Fibroblast of skin of left biceps (primary cell): ENCODE measurements at places on chromosomes 2 and 18.

DNA sequence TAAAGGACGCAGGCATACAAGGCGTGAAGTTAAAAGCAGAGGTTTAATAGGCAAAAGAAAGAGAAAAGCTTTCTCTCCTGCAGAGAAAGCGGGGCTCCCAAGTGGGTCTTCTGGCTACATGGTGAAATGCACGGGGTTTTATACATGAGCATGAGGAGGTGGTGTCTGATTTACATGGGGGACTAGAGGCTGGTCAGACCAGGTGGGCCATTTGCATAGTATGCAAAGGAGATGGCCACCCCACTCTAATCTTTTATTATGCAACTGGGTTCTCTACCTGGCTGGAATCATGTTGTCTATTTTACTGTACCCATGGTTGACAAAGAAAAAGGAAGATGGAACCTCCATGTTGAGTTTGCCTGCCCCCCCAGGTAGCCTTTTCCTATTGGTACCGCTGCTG lies 356.2 kb downstream of the KCNJ3 start:
- no peak for DNase-seq

GRCh38 chr2:56299171-56299691 lies 115.4 kb downstream of the CCDC85A start:
- no peak for DNase-seq

GRCh38 chr2:234691214-234691575 lies 194.3 kb upstream of the ARL4C start:
- no peak for DNase-seq

DNA sequence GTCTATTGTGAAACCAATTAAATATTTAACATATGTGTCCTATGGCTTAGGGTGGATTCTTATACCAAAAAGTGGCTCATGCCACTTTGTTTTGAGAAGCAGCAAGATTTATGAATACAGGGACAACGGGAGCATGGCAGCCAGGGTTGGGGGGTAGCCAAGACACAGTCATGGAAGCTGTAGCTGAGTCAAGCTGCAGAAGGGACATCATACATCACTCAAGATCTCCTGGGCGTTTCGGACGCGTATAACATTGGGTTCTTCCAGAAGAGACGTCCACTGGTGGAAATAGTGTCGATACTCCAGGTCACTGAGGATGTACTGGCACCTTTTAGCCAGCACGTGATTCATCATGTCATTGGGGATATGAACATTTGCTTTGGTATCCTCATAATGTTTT lies 152.7 kb downstream of the RIF1 start:
- DNase-seq = no peak

- DNase-seq = no peak
These were observed 13.6 kb upstream of the CXCR4 start for GRCh38 chr2:136131484-136131960.

- DNase-seq = peak; percentile 48
These were observed 58.5 kb upstream of the COPS8 start for GRCh38 chr2:237026981-237027711.

DNA sequence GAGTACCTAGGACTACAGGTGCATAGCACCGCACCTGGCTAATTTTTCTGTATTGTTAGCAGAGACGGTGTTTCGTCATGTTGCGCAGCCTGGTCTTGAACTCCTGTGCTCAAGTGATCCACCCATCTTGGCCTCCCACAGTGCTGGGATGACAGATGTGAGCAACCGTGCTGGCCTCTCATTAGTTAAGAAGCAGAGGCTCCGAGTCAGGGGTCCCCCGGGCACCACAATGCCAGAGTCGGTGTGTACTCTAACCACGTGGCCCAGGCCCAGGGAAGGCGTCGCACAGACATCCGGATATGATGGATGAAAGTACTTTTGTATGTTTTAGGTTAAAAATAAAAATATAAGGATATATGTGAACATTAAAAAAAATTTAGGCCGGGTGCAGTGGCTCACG lies 28.3 kb upstream of the HPCAL1 start:
- no peak for DNase-seq

GRCh38 chr2:202530038-202530437 lies 104.7 kb upstream of the FAM117B start:
- DNase-seq = no peak

DNA sequence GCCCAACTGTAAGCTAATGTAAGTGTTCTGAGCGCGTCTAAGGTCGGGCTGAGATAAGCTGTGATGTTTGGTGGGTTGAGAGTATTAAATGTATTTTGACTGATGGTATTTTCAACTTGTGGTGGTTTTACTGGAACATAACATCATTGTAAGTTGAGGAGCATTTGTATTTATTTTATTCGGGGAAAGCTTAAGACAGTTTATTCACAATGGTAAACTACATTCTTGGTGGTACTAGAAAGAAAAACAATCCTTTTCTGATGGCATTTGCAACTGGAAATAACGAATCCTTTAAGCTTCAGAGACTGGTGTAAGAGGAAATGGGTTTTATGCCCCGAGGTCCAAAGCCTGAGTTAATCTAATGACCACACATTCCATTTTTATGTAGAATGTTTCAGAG lies 283.3 kb upstream of the NETO1 start:
- no peak for DNase-seq

DNA sequence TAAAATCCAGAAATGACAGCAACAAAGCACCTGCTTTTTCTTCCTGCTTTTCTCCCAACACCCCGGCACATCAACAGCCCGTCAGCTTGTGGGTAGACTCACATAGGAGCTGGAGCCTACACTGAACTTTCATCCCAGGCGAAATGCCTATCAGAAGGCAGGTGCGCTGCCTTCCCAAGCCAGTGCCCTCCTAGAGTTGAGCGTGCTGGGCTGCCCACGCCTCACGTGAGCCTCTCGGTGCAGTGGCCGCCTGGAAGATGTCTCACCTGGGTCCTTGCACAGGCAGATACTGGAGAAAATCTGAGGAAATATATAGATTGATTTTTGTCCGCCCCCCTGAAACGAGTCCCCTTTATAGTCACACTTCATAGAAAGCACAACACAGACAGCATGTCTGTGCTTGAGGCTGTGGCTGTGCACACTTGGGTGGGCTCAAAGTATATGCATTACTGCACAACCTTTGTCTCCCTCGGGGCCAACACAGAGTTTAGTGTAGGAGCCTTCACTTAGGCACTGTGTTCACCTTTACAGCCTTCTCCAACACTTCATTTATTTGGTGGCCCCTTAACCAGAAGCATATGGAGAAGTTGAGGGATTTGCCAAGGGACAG lies 112.5 kb downstream of the SMAD7 start:
- no peak for DNase-seq

DNA sequence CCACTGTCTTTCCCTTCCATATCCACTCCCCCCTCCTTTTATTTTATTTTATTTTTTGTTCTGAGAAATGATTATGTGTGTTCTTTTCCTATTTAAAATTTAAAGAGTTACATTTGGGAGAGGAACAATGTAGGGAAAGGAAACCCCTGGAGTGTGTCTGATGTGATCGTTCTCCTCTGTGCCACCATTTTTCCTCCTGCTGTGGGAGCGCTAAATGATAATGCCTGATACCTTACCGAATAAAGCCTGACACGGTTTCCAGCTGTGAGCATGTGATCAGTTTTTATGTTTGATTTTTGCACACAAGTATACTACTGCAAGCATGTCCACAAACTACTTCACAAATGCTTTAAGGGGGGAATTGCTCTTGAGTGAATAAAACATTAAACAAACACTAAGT lies 317.8 kb upstream of the FANCL start:
- DNase-seq = no peak

- DNase-seq = no peak
These were observed 6.1 kb downstream of the ARHGEF4 start for GRCh38 chr2:130842770-130843169.

- no peak for DNase-seq
These were observed 81.3 kb upstream of the PIK3C3 start for GRCh38 chr18:41873730-41874129.

DNA sequence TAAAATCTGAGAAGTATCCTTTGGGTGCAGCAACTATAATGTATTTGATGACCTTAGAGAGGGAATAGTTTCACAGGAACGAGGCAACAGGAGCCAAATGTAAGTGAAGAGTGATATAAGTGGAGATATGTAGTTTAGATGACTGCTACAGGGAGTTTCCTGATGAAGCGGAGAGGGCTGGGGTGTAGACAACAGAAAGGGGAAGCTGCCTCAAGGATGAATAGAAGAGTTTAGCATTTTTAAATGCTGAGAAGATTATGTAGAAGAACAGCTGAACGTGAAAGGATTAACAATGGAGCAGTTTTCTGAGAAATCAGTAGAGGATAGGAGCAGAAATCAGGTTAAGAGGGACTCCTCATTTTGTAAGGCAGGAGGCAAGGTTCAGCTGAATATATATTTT lies 133.3 kb downstream of the LCLAT1 start:
- DNase-seq = no peak

DNA sequence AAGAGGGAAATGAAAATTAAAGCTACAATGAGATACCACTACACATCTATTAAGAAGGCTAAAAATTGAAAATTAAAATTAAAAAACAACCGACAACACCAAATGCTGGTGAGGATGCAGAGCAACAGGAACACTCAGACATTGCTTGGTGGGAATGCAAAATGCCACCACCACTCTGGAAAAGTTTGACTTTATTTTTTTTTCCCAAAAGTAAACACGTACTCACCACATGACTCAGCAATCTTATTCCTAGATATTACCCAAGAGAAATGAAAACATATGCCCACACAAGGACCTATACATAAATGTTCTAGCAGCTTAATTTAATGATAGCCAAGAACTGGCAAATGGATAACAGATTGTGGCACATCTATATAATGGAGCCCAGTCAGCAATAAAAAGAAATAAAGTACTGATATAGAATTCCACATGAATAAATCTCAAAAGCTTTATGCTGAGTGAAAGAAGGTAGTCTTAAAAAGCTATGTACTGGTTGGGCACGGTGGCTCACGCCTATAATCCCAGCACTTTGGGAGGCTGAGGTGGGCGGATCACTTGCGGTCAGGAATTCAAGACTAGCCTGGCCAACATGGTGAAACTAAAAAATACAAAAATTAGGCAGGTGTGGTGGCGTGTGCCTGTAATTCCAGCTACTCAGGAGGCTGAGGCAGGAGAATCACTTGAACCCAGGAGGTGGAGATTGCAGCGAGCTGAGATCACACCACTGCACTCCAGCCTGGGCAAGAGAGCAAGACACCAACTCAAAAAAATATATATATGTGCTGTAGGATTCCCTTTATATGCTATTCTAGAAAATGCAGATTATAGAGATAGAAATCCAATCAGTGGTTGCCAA lies 4.2 kb upstream of the PROC start:
- DNase-seq = peak; percentile 36

DNA sequence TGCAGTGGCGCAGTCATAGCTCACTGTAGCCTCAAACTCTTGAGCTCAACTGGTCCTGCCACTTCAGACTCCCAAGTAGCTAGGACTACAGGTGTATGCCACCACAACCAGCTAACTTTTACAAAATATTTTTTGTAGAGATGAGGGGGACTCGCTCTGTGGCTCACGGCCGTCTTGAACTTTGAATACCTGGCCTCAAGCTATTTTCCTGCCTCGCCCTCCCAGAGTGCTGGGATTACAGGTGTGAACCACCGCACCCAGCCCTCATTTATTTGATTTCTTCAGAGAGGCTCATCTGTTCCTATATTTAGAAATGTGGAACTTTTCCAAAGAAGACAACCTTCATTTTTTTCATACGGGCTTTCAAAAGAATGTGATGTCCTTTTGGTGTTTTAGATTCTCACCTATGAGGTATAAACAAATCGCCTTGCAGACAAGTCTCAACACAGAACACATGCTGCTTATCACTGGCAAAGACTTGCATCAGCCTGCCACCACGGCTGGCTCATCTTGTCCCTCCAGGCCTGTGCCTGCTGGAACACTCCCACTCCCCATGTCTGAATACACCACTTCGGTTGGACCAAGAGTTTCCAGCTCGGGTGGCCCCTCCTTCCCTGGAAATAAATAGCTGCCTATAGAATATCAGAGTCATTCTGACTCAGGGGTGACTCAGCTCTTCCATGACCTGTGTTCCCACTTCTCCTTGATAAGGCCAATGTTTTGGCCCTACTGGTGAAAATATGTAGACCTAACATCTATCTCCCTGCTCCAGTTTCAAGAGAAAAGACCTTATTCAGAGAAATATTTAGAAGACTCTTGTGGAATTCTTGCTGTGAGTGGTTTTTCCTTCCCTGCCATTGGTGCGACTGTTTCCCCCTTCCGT lies 202.6 kb downstream of the TGIF1 start:
- peak; percentile 87 for DNase-seq

- no peak for DNase-seq
These were observed 826.2 kb upstream of the DDX18 start for GRCh38 chr2:116988303-116988702.

DNA sequence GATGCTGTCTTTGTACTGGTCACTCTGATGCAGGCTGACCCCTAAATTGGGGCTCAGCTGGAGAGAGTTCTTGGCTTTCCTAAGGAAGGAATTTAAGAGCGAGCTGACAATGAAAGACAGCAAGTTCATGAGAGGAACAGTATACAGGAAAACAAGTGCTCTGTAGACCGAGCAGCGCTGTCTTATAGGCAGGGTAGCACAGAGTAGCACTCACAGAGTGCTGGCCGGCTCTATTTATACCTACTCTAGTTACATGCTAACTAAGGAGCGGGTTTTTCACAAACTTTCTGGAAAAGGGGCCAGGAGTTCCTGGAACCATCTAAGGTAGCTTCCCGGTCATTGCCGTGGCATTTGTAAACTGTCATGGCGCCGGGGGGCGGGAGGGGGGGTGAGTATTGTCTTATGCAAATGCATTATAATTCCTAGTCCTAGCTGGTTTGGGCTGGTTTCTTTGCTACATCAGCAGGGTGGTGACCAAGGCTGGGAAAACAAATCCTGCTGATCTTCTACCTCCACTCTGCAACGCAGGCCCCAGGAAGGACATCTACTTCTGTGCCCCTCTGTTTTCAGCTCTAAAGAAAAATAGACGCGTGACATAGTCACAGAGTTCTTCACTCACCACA lies 31.6 kb upstream of the MAP3K20 start:
- DNase-seq = no peak

DNA sequence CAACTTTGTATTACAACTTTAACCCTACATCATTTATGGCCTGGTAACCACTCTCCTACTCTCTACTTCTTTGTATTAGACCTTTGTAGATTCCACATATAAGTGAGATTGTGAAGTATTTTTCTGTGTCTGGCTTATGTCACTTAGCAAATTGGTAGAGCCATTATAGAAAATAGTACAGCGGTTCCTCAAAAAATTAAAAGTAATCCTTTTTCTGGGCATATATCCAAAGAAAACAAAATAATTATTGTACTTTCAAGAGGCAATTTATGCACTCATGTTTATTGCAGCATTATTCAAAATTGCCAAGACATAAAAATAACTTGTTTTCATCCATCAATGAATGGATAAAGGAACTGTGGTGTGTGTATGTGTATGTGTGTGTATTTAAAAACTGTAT lies 537.5 kb upstream of the FSIP2 start:
- no peak for DNase-seq

GRCh38 chr2:175293776-175294175 lies 112.3 kb upstream of the ATP5MC3 start:
- DNase-seq = no peak

GRCh38 chr2:23585273-23586170 lies 200.5 kb downstream of the KLHL29 start:
- DNase-seq = no peak

GRCh38 chr2:58182527-58182926 lies 58.6 kb downstream of the FANCL start:
- DNase-seq = no peak

- DNase-seq = no peak
These were observed 161.5 kb downstream of the SLC39A10 start for GRCh38 chr2:195818526-195818925.

GRCh38 chr2:103295591-103295990 lies 533.8 kb downstream of the TMEM182 start:
- DNase-seq = no peak
